Spinal cord (tissue), 10 donors: ENCODE measurements at places on chromosomes 7 and 10.

DNA sequence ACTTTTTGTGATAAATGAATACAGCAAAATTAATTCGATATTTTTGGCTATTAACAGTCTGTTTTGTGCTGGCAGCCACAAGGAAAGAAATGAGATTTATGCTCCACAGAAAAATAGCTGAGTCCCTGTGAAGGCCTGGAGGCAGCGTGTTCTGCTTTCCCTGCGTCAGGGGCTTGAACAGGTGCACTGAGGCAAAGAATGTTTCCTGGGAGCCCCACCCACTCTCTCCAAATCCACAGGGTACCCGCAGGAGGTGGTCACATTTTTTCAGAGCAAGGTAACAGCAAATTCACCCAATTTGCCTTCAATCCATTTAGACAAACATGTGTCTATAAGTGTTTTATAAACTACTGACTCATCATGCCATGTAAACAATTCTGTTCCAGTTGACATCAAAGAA lies 308.1 kb downstream of the TCERG1L start:
- no peak for DNase-seq
- peaks cover 16% of the 10 kb centered on the region for H3K4me1 ChIP-seq
- peaks cover 21% of the 10 kb centered on the region for H3K27me3 ChIP-seq
- no peaks in the 10 kb centered on the region for H3K36me3 ChIP-seq

- no peak overlapping the region for H3K4me3 ChIP-seq
- no peaks in the 10 kb centered on the region for H3K27me3 ChIP-seq
- no peak overlapping the region for H3K27ac ChIP-seq
- no peaks in the 10 kb centered on the region for H3K4me1 ChIP-seq
- no peaks in the 10 kb centered on the region for H3K36me3 ChIP-seq
Observed at GRCh38 chr10:104766341-104766740, 125.3 kb downstream of the SORCS3 start.

DNA sequence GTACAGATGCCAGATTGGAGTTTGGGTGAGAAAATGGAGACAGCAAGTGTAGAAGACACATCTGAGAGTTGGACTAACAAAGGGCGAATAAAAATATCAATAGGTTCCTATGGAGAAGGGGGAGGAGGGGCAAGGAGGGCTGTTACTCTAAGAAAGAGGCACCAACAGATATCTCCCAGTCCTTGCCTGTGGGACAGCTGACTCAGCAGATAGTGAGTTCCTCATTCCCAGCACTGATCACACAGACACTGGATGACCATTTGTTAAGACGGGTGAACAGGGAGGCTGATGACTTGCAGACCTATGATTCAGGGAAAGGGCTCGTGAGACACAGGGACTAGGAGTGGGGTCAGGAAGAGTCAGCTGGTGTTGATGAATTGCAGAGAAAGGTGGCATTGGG lies 5.7 kb upstream of the PRR15 start:
- no peak overlapping the region for H3K4me3 ChIP-seq
- no peak for DNase-seq
- H3K36me3 ChIP-seq, result no peaks in the 10 kb centered on the region
- H3K27me3 ChIP-seq, result peaks cover 10% of the 10 kb centered on the region

DNA sequence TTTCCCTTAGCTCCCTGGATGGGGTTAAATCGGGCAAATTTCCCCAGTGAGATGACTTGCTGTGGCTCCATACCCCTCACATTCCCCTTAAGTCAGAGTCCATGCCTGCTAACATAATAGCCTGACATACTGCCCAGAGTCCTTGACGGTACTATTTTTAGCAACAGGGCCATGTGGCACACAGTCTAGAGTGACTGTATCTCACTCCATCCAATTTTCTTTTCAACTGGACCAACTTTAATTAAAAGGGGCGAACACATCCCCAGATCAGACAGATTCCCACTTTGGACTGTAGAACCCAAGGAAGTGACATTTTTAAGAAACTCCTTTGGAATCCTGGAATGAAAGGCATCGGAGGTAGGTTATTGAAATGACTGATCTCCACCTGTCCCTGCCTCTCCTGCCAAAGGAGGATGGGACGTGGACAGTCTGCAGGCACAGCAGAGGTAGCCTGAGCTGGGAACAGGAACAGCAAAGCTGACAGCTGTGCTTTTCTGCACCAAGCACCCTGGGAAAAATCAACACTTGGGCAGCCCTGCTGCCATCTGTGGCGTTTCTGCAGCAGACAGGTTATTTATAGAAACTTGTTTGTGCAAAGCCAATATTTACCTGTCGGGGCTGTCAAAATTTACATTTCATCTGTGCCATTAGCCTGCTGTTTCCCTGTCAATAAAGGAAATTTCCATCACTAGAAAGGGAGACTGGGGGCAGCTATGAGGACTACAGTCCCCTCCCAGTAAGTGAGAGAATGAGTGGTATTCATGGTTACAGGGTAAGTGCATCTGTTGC lies 221.5 kb upstream of the AOAH start:
- no peak overlapping the region for H3K4me3 ChIP-seq
- DNase-seq, result peak; percentile 69
- no peaks in the 10 kb centered on the region for H3K36me3 ChIP-seq
- peaks cover 4% of the 10 kb centered on the region for H3K4me1 ChIP-seq
- no peak overlapping the region for H3K27ac ChIP-seq
- no peaks in the 10 kb centered on the region for H3K27me3 ChIP-seq

GRCh38 chr10:61747307-61747706 lies 84.6 kb downstream of the CABCOCO1 start:
- no peak for DNase-seq
- H3K27ac ChIP-seq, result no peak overlapping the region
- H3K4me3 ChIP-seq, result no peak overlapping the region
- no peaks in the 10 kb centered on the region for H3K4me1 ChIP-seq
- H3K27me3 ChIP-seq, result no peaks in the 10 kb centered on the region
- H3K36me3 ChIP-seq, result no peaks in the 10 kb centered on the region

DNA sequence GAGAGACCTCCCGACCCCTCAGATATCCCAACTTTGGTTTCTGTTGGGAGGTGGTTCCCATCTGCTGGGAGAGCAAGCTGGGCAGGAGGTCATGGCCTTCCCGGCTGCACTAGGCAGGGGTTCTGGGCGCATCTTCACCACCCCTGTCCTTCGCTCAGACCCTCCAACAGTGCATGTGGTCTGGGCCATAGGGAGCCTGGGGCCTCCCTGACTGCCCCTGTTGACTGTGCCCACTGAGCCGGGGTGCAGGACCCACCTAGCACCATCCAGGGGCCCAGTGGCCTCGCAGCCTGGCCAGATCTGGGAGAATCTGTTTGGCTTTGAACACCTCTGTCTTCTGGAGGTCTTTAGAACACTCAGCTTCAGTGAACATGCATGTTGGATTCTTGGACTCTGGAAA lies 18.7 kb upstream of the INMT start:
- no peaks in the 10 kb centered on the region for H3K36me3 ChIP-seq
- no peaks in the 10 kb centered on the region for H3K4me1 ChIP-seq
- no peak overlapping the region for H3K27ac ChIP-seq
- H3K27me3 ChIP-seq, result peaks cover 4% of the 10 kb centered on the region
- H3K4me3 ChIP-seq, result no peak overlapping the region
- DNase-seq, result no peak
